ENCODE measurements at places on chromosomes 12 and 14.

- peak; percentile 14 for DNase-seq
Measured at GRCh38 chr12:6277982-6278438, 32.5 kb upstream of the PLEKHG6 start.

DNA sequence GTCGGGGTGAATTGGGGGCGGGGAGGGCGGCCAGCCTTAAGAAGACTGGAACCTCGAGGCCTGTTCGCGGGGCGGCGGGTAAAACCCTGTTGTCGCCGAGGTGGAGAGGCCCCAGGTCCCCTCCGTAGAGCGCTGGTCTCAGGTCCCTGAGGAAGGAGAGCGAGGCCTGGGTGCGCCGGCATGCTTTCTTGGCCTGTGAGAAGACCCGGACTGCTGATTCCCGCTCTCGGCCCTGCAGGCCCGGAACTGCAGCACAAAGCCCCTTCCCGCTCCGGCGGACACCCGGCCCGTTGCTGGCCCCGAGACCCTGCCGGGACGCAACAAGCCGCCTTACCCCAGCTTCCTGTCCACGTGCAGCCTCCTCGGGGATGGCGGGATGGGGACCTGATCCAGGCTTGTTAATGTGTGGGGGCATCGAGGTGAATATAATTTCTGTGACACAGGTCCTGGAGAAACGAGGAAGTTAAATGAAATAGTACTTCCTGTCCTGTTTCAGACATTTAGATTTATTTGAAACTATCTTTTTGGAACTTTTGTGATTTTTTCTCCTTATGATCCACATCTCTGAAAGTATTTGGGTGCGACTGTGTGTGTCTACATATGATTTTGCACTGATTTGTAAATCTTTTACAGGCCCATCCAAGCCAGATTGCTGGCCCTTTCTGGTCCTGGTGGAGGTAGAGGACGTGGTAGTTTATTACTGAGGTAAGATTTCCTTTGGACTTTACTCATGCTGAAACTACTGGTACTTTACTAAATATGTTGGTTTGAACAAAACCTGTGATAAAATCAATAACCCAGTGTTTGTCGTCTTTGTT, 600 bp downstream of the PNN start:
- DNase-seq: peak; percentile 50

- no peak for DNase-seq
Measured at GRCh38 chr14:99129211-99129696, 142.7 kb downstream of the BCL11B start.

DNA sequence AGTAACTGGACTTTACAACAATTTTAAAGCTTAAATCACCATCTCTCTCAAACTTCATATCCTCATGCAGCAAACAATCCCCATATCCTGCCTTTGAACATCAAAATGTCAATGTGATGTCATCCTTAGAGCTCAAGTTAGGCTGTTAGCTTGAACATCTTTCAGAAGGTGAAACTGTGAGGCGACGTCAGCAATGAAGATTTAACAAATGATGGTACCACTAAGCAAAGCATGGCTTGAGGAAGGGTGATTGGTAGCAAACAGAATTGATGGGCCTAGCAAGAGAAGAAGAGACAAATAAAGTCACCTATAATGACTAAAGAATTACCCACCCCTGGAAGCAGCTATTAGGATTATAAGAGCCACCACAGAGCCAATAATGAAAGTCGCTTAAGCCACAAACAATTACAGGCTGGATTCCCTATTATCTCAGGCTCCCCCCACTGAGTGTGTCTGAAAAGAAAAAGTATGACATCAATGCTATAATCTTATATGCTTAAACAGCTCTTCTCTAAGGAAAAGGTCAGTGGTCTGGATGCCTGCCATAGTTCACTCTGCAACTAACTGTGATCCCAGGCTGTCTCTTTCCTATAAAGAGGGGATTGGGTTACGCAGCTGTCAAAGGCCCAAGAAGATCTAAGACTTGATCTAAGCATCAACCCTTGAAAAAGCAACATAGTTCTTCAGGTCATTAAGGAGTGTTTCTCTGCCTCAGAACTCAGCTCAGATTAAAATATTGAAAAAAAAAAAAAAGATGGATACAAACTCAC, 18.1 kb downstream of the EGLN3 start:
- no peak for DNase-seq

GRCh38 chr14:69572841-69573135, 1.9 kb downstream of the CCDC177 start:
- no peak for DNase-seq

GRCh38 chr12:103482365-103482764, 13.4 kb downstream of the C12orf42 start:
- DNase-seq: no peak

GRCh38 chr12:97801471-97802059, 339.0 kb downstream of the RMST start:
- DNase-seq: no peak

Data from activated naive CD4-positive, alpha-beta T cell (primary cell).